ENCODE measurements at places on chromosomes 16 and 17. TPM values are rescaled to one million over a fixed set of nuclear protein-coding genes. Genes with fewer than 3 reads are reported as not detected.

- H3K27ac ChIP-seq = no peak overlapping the region
- no peaks in the 10 kb centered on the region for H3K36me3 ChIP-seq
- H3K4me3 ChIP-seq = no peak overlapping the region
- H3K27me3 ChIP-seq = no peaks in the 10 kb centered on the region
Measured at GRCh38 chr17:75194879-75195278, 10.6 kb upstream of the NUP85 start.

The SPATA22 gene
- total RNA-seq = not detected

The ASGR1 gene
- 10.8 TPM for total RNA-seq

DNA sequence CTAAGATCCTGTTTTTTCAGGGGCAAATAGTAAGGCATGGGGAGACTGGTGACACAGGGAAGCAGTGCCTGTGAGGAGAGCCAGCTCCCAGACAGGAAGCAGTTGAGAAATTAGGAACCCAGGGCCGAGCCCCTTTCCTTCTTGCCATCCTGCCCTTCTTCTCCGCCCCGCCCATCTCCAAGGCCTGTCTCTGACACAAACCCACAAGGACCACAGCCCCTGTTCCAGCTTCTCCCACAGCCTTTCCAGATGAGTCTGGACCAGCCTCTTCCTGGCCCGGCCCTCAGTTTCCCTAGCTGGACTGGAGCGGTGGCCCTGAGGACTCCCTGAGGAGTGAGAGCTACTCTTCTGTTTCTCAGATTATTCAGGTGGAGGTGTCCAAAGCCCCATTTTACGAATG is 9.9 kb downstream of the CCDC102A start:
- peaks cover 19% of the 10 kb centered on the region for H3K4me1 ChIP-seq
- no peaks in the 10 kb centered on the region for H3K27me3 ChIP-seq
- no peak for DNase-seq
- no peaks in the 10 kb centered on the region for H3K36me3 ChIP-seq
- H3K27ac ChIP-seq = no peak overlapping the region

The SLC38A8 gene
- total RNA-seq = not detected

GRCh38 chr17:75688209-75688825 is 21.2 kb downstream of the SAP30BP start:
- DNase-seq = no peak
- peaks cover 8% of the 10 kb centered on the region for H3K4me1 ChIP-seq
- H3K4me3 ChIP-seq = no peak overlapping the region
- no peaks in the 10 kb centered on the region for H3K27me3 ChIP-seq
- H3K27ac ChIP-seq = no peak overlapping the region

The CFAP52 gene
- not detected for total RNA-seq

The AIPL1 gene
- 0.71 TPM for total RNA-seq

GRCh38 chr17:17902376-17902775 is 65.6 kb upstream of the SREBF1 start:
- H3K4me3 ChIP-seq = no peak overlapping the region
- peaks cover 8% of the 10 kb centered on the region for H3K4me1 ChIP-seq

DNA sequence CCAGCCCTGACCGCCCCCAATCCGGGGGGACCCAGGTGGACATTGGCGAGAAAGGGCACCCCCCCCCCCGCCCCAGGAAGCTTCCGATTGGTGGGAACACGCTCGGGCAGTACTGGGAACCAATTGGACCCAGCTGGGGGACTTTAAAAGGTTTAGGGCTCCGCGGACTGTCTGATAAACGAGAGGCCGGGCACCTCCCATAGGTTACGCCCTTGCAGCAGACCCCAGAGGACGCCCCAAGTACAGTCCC is 245 bp downstream of the TMEM256 start:
- peak overlapping the region; percentile 81 for H3K27ac ChIP-seq
- DNase-seq = no peak
- H3K27me3 ChIP-seq = no peaks in the 10 kb centered on the region
- H3K36me3 ChIP-seq = no peaks in the 10 kb centered on the region

The IRX3 gene
- 1.6 TPM for total RNA-seq

DNA sequence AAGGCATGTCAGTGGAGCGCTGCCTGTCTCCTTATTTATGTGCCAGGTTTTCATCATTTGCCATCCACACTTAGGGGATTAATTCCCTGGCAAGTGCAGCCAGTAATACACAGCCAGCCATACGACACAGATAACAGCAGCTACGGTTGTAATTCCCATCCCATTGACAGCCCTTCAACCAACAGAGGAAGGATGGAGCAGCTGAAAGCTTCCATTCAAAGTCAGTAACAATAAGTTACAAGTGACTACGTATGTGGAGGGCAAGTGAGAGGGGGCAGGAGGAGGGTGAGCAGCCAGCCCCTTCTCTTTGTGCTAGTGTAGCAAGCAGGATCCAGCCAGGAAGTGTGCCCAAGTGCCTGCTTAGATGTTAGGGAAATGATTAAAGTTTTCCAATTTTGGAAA is 53.8 kb upstream of the LYRM9 start:
- H3K4me3 ChIP-seq = no peak overlapping the region
- no peaks in the 10 kb centered on the region for H3K36me3 ChIP-seq
- DNase-seq = no peak
- H3K27ac ChIP-seq = no peak overlapping the region
